ENCODE measurements at places on chromosomes 16 and 17. TPM values are rescaled to one million over a fixed set of nuclear protein-coding genes. Genes with fewer than 3 reads are reported as not detected.

DNA sequence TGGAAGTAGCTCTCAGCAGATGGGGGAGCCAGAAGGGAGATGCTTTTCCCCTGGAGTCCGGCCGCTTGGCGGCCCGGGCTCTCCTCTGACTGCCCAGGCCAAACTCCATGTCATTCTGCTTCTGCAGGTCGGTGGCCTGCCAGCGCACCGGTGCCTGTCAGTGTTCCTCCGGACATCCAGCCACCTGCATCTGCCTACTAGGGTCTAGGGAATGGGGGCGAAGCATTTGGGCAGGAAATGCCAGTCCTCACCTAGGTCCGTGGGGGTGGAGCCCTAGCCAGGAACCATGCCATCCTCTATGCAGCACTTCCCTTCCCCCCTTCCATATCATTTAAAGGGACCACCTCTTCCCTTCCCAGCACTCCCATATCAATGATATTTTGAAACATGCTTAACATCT lies 34.2 kb downstream of the GJC1 start:
- DNase-seq = no peak

- no peak for DNase-seq
Observed at GRCh38 chr16:66387817-66388332, 21.4 kb downstream of the CDH5 start.

DNA sequence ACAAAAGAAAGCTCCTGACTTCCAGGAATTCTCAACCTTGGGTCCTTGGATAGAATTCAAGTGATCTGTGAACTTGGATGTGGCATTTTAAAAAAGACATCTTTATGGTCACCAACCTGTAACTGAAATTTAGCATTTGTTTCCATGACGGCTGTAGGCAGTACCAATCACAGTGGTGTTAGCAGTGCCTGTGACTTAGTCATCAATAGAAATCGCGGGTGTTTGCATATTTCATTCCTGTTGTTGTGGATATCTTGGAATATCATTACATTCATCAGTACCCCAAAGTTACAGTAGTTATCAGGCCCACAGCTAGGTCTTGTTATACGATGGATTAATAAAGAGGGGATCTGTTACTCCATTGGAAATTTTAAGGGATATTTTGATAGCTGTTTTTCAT lies 81.6 kb downstream of the CMIP start:
- no peak for DNase-seq

GRCh38 chr17:32786169-32786568 lies 90.8 kb downstream of the MYO1D start:
- DNase-seq = no peak

GRCh38 chr17:50816771-50817751 lies 18.3 kb upstream of the WFIKKN2 start:
- peak; percentile 38 for DNase-seq

- no peak for DNase-seq
Observed at GRCh38 chr17:43667947-43668348, 6.2 kb upstream of the MEOX1 start.

KRT24 gene
- total RNA-seq = not detected

CLEC10A gene
- total RNA-seq = 2.8 TPM

Measured in pancreas (tissue), 10 donors.